Right cardiac atrium (tissue), 5 donors: ENCODE measurements at places on chromosomes 16 and 17.

- no peak for DNase-seq
Measured at GRCh38 chr16:68778551-68779231, 41.6 kb downstream of the CDH1 start.

DNA sequence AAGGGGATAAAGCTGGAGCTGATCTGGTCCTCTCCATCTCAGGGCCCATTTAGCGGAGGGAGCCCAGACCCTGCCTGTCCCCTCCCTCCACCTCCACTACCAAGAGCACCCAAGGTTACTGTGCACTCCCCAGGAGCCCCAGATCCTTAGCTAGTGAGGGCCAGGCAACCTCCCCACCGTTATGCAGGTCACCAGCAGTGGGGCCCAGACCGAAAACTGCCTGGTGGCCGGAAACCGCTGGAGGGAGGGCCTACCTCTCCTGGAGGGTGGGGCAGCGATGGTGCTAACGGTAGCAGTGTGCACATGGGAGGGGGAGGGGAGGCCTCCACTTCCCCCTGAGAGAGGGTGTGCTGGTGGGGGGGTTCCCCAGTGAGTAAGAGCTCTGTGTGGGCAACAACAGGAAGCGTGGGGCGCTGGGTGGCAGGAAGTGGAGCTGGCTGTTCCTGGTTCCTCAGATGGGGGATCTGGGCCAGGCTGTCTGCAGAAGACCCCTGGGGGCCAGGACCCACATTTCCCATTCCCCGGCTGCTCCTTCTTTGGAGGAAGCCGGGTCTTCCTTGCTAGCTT is 4.4 kb downstream of the FMNL1 start:
- peak; percentile 77 for DNase-seq

GRCh38 chr16:79181419-79181818 is 419.1 kb downstream of the MAF start:
- no peak for DNase-seq

GRCh38 chr17:30134551-30134950 is 17.9 kb downstream of the NSRP1 start:
- DNase-seq: no peak

- no peak for DNase-seq
Measured at GRCh38 chr17:82667668-82668000, 19.4 kb upstream of the WDR45B start.
